ENCODE measurements at places on chromosomes 6 and 20.

- no peak for DNase-seq
Measured at GRCh38 chr6:15736297-15736696, 73.5 kb upstream of the DTNBP1 start.

DNA sequence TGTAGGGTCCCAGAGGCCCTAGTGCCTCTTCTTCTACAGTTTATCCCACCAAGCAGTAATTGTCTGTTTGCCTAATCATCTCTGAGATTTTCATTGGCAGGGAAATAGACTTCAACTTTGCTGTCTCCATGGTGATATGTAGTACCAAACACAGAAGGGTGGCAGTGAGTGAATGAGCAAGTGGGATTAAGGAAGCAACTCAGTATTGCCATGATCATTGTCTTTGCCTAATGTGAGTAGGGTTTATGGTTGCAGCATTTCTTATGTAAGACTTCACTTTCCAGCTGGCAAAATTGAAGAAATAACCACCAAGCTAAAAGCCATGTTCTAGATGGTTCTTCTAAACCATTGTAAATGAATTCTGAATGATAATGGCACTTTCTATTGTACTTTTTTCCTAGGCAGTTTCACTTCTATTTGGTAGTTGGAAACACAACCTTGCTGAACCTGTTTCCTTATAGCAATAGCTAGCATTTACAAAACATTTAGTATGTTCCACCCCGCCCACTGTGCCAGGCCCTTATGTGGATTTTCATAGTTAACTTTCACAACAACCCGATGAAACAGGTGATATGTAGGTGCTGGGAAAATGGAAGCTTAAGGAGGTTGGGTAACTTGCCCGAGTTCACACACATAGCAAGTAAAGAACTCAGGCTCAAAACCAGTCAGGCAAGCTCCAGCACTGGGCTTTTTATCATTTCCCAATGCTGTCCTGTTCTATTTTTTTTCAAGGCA, 32.0 kb downstream of the ZC2HC1B start:
- no peak for DNase-seq

- no peak for DNase-seq
Measured at GRCh38 chr6:3527651-3527977, 70.8 kb upstream of the SLC22A23 start.

DNA sequence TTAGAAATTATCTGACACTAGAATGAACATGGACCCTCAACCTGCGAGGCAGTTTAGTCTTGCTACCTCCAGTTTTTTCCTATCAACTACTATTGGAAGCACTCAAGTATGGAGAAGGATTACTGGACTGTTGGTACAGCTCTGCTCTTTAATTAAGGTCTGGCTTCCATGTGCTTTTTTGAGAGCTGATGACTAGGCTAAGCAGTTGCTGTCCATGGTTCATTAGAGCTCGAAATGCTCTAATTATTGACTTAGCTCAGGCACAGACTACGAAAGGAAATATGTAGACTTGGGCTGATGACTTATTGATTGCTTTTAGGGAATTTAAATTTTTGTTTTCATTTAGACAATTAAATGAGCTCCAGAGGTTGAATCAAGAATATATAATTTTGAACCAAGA, 1281.6 kb downstream of the HACE1 start:
- DNase-seq = no peak

- no peak for DNase-seq
Measured at GRCh38 chr6:158020272-158020711, 38.6 kb downstream of the SYNJ2 start.

- no peak for DNase-seq
Measured at GRCh38 chr6:16624636-16625290, 136.5 kb downstream of the ATXN1 start.

DNA sequence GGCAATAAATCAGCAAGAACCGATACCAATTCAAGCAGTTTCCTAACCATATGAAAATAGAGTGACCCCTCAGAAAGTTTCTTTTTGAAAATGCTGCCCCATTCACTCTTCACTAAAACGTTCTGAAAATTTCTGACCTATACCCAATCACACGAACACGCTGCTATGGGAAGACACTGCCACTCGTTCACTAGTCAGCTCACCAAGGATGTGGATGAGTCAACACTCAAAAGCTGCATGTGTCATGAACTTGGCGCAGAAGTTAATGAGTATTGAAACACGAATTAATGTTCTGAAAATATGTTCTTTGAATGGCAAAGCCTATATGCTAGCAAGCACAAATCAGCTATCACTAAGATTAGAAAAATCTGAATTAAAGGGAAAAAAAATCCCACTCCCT, 84.2 kb downstream of the PREP start:
- no peak for DNase-seq

- DNase-seq = no peak
Measured at GRCh38 chr6:148700741-148701311, 46.0 kb upstream of the UST start.

DNA sequence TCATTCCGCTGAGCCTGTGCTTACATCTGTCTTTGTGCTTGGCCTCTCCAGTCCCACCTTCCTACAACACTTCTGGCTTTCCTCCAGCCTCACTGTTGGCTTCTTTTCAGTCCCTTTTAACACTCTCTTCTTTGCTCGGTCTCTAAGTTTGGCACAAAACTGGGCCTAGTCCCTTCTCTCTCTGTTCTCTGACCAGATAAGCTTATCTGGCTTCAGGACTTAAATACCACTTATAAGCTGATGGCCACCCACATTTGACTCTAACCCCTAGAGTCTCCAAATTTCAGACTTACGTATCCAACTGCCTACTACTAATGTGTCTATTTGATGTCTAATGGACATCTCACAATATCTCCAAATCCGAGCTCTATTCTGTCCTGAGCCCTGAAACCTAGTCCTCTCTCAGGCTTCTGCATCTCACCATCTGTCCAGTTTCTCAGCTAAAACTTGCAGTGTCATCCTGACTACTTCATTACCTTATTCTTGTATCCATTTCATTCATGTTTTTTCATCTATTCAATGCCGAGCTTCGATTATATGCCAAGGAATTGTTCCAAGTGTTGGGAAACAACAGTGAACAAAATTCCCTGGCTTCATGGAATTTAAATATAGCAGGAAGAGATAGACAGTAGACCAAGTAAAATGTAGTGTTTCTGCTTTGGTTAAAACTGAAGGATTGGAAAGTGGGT, 40.1 kb downstream of the TBPL1 start:
- no peak for DNase-seq

- DNase-seq = no peak
Measured at GRCh38 chr6:119241111-119241465, 108.5 kb downstream of the MAN1A1 start.

- no peak for DNase-seq
Measured at GRCh38 chr20:60046011-60046413, 87.8 kb downstream of the CDH26 start.

- DNase-seq = no peak
Measured at GRCh38 chr6:108748959-108749358, 99.3 kb upstream of the ARMC2 start.

DNA sequence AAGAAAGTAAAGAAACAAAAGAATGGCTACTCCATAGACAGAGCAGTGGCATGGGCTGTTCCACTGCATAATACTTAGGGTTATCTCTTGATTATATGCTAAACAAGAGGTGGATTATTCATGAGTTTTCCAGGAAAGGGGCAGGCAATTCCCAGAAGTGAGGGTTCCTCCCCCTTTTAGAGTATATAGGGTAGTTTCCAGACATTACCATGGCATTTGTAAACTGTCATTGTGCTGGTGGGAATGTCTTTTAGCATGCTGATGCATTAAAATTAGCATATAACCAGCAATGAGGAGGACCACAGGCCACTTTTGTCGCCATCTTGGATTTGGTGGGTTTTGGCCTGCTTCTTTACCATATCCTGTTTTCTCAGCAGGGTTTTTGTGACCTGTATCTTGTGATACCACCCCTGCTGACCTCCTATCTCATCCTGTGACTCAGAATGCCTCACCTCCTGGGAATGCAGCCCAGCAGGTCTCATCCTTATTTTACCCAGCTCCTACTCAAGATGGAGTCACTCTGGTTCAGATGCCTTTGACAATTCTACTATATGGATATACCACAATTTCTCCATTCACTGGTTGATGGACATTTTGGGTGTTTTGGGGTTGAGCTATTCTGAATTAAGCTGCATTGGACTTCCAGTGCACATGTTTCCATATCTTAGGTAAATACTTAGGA, 280.6 kb downstream of the FARS2 start:
- no peak for DNase-seq

DNA sequence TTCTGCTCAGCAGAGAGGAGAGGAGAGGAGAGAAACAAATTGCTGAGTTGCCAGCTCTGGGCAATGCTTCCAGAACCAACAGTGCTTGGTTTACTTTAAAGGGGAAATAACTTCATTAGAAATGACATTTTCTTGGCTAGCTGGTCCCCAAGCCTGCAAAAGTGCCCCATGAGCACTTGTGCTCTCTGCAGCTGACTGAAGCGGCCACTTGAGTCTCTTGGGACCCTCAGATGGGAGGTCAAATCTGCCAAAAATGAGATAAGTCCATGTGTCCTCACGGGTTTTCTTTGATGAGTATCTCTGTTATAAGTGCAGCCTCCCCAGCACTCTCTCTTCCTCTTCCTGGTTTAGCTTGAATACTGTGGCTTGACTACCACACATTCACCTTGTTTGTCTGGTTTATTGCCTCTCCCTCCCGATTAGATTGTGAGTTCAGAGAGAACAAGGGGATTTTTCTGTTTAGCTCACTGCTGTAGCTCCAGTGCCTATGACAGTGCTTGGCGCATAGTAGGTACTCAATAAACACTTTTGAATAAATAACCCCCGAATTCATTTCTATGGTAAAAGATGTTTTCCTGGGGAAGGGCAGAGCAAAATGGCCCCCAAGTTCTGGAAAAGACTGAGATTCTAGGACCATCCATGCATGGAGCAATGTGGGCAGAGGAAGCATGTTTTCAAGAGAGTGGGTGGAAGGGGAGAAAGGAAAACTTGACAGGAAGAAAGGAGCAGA, 7.0 kb upstream of the RIN2 start:
- DNase-seq = no peak

Measured in activated CD8-positive, alpha-beta memory T cell treated with anti-CD3 and anti-CD28 coated beads for 1 hour (primary cell).